ENCODE measurements at places on chromosomes 12 and 14.
A peak's percentile ranks its signal among the peaks of the same experiment; 100 is the strongest.

- DNase-seq = no peak
Observed at GRCh38 chr12:70415987-70416386, 49.9 kb downstream of the KCNMB4 start.

GRCh38 chr14:101735453-101735852, 26.1 kb upstream of the PPP2R5C start:
- DNase-seq = no peak

DNA sequence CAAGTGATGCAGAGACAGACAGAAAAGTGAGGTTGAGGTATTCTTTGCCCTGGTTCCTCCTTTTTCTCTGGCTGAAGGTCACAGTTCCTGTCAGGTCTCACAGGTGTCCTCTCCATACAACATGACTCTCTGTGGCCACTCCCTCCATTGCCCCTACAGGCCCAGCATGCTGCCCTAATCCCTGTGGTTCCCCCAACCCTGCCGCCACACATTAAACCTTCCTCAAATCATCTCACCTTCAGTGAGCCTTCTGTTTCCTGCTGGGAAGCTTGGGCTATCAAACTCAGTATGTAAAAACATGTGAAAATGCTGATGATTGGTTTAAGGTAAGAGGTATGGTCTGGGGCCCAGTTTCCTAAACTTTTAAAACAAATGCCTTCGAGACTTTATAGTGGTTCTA, 159.0 kb upstream of the E2F7 start:
- no peak for DNase-seq

DNA sequence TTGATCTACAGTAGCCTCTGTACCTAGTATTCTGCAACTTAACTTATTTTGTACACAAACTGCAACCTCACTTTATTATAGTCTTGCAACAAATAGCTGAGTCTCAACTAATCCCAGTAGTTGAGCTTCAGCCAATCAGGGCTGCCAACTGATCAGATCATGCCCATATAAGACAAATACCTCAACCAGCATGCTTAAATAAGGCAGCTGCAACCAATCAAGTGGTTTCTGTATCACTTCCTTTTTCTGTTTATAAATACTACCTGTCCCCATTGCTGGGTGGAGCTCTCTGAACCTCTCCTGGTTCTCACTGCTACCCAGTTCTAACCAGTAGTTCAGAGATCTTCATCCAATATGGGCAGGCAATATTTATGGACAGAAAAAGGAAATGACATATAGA, 248.5 kb upstream of the FBXO33 start:
- DNase-seq = no peak

DNA sequence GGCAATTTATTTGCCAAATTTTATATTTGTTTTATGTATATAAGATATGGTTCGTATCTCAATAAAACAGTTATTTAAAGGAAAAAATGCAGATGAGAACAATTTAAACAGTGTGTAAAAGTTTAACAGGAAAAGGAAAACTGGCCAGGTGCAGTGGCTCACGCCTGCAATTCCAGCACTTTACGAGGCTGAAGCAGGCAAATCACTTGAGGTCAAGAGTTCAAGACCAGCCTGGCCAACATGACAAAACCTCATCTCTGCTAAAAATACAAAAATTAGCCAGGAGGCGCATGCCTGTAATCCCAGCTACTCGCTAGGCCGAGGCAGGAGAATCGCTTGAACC, 22.3 kb downstream of the G2E3 start:
- no peak for DNase-seq

DNA sequence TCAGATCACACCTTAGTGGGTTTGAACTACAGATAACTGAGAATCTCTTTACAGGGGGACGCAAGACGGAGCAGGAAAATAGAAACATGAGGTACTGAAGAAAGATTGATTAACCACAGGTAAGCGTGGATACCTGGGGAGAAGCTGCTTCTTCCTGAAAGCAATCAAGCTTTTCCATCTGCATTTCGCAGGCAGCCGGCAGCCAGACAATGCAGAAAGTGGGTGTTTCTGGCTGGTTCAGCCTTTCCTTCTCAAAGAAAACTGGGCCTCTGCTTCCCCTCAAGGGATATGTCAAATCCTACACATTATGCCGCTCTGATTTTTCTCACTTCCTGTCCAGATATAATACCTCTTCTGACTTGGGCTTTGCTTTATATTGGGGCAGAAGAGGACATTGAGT, 39.1 kb upstream of the PPFIA2 start:
- no peak for DNase-seq

DNA sequence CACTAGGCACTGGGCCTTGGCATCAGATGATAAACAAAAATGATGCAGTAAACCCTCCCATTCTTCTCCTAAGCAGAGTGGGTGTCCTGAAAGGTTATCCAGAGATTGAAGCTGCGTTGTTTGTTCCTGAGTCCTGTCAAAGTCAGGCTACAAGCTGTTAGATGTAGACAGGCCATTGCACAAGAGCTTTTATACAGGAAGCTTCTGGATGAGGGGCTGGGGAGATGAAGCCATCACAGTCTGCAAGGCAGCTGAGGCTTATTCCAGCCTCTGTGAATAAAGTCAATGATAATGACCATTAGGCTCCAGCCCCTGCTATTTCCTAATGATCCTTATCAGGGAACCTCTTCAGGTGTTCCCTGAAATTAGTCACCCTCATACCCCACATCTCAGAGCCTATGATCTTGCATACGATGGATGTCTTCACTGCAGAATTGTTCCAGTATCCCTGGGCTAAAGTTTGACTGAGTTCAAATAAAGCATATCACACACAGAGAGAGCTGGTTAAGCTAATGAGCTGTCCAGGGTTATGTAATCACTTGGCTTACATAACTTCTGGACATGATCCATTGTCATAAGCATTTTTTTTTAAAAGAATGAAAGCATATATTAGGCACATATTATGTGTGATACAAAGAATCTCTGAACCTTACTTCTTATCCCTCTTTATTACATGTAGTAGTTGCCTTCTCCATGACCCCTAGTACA, 337.1 kb upstream of the OR4E1 start:
- DNase-seq = no peak

GRCh38 chr12:53543539-53543938, 36.3 kb upstream of the NPFF start:
- DNase-seq = peak; percentile 36

DNA sequence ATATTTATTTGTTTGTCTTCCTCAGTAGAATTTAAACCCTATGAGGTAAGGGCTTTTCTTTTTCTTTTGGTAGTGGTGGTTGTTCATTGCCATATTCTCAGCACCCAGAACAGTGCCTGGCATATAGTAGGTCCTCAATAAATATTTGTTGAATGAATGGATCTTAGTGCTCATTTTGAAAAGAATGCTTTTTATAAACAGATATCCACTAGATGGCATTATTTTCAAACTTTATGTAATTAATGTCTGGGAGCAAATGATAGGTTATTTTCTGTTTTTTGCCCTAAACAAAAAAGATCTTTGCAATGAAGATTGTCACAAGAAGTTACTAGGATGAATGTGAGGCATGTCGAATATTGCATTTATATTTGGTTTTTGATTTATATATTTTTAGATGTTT, 64.1 kb downstream of the RAD51B start:
- no peak for DNase-seq

GRCh38 chr14:41285186-41285748, 321.4 kb upstream of the LRFN5 start:
- no peak for DNase-seq

DNA sequence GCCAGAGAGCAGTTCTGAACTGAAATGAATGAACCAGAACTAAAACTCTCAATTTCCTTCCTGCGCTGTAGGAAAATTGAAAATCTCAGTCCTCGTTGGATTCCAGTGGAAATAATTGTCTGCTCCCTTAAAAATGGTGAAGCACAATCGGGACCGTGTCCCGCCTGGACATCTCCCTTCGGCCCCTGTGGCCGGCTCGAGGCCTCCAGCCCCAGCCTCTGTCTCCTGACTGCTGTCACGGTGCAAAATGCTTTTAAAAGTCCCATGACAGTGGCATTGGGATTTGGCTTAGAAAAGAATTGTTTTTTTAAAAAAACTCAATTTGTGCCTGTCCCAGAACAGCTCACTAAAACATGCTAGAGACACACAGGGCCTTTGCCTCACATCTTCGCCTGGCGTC, 142.5 kb downstream of the ZNF664 start:
- DNase-seq = no peak

GRCh38 chr14:75539162-75539560, 16.9 kb downstream of the BATF start:
- no peak for DNase-seq

GRCh38 chr14:23984891-23985602, 3.7 kb upstream of the DHRS4L2 start:
- DNase-seq = no peak

GRCh38 chr12:117853600-117853999, 115.2 kb downstream of the KSR2 start:
- DNase-seq = no peak

DNA sequence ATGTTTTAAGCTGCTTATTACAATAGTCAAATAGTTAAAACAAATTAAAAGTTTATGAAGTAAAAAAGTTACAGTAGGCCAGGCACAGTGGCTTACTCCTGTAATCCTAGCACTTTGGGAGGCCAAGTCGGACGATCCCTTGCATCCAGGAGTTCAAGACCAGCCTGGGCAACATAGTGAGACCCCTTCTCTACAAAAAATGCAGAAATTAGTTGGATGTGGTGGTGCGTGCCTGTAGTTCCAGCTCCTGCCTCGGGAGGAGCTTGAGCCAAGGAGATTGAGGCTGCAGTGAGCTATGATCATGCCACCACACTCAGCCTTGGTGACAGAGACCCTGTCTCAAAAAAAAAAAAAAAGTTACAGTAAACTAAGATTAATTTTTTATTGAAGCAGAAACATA, 142.6 kb downstream of the MIPOL1 start:
- DNase-seq = no peak

- DNase-seq = no peak
Observed at GRCh38 chr12:39503439-39503838, 60.5 kb upstream of the KIF21A start.

GRCh38 chr14:104519721-104520120, 59.8 kb upstream of the C14orf180 start:
- no peak for DNase-seq

DNA sequence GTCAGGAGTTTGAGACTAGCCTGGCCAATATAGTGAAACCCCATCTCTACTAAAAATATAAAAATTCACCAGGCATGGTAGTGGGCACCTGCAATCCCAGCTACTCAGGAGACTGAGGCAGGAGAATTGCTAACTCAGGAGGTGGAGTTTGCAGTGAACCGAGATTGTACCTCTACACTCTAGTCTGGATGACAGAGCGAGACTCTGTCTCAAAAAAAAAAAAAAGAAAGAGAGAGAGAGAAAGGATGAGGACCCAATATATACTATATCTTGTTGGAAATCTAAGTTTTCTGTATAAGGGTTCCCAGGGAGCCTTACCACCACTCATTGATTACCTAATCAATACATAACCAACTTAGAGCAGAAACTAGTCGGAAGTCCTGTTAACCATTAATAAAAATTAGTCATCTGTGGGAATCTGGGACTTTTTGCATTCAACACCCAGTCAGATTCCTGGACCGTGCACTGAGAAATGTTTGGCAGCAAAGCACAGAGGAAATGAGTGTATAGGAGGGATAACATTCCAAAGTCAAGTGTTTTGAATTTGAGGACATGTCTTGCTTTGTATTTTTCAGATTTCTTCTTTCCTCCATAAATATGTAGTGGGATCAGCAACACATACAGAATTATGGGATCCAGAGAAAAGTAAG, 44.8 kb upstream of the NR2C1 start:
- DNase-seq = no peak

DNA sequence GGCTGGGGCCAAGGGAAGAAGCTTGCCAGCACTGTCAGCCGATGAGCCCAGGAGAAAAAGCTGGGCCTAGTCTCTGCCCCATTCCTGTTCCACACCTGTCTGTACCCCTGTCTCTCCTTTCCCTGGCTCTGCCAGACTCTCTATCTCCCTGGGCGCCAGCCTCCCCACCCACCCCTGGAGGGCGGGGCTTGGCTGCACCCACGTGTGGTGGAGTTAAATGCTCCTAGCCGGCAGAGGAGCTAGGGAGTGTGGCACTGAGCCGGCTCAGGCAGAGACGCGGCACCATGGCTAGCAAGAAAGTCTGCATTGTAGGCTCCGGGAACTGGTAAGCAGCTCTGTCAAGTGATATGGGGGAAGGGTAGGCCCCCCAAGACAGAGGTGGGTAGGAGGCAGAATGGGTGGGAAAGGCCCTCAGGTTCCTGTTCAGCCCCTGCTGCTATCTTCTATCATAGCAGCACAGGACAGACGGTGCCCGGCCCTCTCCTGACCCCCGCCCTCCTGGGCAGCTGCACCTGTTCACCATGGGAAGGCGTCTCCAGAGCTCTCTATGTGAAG, at the start of gene GPD1:
TSS of gene GPD1 (plus strand) at position 242 of the 555 bp plus-strand sequence. CDS start at position 285, 43 bp downstream.
- DNase-seq = no peak

DNA sequence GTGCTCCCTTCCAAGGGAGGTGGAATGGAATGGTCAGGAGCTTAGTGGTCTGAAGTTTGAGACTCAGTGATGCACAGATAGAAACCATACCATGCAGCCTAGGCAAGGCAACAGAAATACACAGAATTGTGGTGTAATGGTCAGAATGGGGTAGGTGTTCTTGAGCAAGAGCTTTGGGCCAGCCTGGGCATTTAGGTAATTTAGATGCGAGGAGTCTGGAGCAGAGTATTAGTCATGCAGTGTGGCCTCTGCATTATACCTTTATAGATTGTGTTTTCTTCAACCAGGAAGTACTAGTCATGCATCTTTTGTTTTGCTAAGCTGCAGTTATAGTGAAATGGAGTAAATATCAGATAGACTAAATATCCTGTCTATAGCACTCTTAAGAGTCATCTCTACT, 118.3 kb downstream of the DAAM1 start:
- DNase-seq = no peak

DNA sequence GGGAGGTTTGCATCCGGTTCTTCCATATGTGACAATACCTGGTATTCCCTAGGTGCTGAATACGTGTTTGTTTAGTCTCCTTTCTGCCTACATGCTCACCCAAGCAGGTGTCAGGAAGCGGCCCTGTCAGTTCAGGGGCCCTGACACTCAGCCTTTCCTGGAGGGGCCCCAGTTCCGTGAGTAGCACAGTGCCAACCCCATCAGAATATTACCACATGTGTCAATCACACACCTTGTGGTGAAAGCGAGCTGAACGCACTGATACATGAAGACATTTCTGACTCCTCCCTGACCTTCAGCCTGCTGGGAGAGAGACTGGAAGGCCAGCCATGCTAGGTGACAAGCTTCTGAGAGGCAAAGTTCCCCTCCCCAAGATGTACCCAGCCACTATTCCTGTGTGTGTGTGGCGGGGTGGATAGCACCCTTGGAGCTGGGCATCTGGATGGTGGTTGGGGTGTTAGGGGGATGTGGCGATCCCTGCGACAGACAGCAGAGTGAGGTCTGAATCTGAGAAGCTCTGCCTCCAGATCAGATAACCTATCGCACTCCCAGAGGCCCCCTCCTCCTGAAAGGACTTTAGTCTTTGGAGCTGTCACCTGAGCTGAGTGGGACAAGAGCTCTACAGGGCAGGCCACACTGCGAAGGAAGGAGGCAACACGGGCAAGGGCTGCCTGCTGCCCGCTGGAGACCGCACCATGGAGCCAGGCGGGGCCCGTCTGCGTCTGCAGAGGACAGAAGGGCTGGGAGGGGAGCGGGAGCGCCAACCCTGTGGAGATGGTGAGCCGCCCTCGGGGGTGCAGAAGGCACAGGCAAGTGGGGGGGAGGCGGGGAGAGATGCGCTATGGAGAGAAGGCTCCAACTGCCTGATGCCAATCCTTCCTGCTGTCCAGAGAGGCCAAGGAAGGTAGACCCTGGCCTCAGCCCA, at the start of gene SOAT2:
TSS of gene SOAT2 (plus strand) at position 604 of the 925 bp plus-strand sequence. CDS start at position 696, 92 bp downstream.
- peak; percentile 29 for DNase-seq

GRCh38 chr12:8553088-8553627, 12.5 kb upstream of the CLEC4E start:
- no peak for DNase-seq

All from activated CD4-positive, alpha-beta T cell treated with anti-CD3 and anti-CD28 coated beads, Interleukin-2, amount 50 U/mL, for 1 hour (primary cell).